Activated CD8-positive, alpha-beta memory T cell treated with anti-CD3 and anti-CD28 coated beads for 1 hour (primary cell): ENCODE measurements at places on chromosomes 1 and 21.

DNA sequence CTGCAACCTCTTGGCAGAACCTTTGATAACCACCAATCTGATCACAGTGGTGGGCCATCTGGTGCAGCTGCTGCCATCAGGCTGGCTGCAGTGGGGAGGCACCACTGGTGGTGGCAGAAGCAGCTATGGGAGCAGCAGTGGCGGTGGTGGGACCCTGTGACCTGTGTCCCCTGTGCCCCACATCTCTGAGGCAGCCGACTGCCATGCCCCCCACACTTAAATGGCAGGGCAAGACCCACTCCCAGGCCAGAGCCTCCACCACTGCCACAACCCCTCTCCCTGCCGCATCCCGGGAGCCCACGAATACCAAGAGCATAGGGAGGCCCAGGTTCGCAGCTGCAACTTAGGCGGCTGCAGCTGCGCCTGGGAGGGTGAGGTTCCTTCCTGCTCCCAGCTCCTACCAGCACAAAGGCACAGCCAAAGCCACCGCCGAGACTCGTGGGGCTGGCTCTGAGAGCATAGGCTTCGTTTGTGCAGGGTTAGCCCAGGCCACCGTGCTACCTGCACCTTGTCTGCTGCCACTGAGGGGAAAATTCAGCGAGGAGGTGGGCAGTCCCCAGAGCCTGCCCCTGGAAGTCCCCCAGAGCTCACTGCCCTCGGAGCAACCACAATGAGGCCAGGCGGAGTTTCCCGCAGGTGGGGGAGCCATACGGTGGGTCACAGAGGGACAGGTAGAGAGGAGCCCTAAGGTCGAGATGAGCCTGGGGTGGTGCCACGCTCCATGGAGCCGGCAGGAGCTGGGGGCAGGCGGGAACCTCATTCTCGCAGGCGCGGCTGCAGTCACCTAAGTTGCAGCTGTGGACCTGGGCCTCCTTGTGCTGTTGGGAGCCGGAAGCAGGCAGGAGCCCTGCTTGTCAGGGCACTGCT is 518.7 kb downstream of the RWDD3 start:
- no peak for DNase-seq

DNA sequence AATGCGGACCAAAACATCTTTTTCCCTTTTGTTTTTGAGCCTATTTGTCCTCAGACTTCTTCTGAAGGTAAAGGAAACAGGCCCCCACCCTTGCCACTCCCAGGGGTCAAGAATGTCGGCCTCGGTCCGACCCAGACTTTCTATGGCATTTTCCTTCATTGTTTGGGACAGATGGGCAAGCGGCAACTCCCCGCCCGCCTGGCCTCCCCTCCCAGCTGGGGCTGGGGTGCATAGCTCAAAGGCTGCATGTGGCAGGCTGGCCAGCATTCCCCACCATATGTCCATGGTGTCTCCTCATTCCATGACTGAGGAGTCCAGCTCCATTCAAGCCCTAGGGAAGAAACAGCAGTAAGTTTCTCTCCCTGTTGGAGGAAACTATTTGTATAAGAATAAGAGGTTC is 29.4 kb upstream of the TSPEAR start:
- DNase-seq, result no peak

DNA sequence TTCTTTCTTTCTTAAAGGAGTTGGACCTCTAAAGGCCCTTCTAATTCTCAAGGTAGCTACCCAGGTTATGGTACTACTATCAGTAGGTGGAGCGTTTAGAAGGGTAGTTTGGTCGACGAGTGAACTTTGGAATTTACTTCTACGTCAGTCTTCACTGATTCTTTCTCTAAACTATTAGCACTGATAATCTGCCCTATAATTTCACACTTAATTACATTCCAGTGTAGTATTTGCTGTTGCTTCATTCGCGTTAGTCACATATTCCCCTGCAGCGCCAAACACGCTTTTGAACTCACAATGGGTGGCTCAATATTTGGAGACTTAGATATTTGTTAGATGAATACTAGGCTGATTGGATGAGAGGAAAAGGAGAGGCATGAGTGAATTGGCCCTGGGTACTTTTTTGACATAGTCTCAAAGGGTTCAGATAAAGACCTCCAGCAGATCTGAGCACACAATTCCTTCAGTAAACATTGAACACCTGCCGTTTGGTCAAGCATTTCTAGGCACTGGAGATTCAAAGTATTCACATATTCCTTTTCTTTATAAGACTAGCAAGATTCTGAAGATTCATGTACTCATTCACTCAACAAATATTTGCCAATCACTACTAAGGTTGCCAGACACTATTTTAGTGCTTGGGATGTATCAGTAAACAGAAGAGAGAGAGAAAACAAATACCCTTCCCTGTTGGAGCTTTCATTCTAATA is 929 bp upstream of the FOXJ3 start:
- DNase-seq, result no peak

DNA sequence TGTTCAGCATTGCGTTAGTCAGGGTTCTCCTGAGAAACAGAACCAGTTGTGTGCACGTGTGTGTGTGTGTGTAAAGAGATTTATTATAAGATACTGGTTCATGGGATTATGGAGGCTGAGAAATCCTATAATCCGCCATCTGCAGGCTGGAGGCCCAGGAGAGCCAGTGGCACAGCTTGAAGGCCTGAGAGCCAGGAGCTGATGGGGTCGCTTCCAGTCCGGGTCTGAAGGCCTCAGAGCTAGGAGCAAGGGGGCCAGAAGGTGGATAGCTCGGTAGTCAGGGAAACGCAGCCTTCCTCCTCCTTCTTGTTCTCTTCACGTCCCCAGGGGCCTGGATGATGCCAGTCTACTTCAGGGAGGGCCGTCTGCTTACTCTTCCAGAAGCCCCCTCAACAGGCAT is 37.7 kb downstream of the FAAP20 start:
- no peak for DNase-seq

DNA sequence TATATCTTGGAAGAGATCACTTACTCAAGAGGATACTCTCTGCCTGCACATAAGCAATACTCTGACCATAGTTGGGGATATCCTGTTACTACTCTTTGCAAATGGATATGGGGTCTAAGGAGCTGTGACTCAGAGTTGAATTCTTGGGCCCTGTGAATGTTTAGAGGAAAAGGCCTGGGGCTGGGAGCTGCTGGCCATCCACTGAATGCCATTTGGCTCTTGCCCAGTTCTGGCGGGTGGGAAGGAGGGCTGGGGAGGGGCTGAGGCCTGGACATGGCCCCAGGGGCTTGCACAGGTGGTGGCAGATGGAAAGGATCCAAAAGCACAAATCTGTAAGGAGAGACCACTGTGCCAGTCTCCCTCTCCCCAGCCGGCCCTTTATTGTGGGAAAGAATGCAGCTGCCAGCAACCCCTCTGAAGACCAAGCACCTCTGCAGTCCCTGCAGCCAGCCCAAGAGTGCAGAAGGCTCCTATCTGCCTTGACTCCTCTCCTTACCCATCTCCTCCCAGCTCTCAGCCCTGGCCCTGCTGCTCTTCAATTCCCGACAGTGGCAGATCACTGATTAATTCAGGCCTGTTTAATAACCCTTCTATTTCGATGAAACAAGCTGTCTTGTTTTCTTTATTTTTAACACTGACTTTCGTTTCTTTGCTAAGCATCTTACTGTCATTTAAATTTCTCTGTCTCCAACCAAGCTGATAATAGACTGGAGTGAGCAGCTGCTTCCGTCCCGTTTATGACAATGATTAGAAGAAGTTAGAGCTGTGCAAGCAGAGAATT is 12.1 kb downstream of the PLXNA2 start:
- no peak for DNase-seq

GRCh38 chr1:109763646-109764415 is at the start of gene EPS8L3:
TSS of gene EPS8L3 (minus strand) at chr1:109763923. CDS start at chr1:109761749, 2,174 bp downstream.
- DNase-seq, result no peak

DNA sequence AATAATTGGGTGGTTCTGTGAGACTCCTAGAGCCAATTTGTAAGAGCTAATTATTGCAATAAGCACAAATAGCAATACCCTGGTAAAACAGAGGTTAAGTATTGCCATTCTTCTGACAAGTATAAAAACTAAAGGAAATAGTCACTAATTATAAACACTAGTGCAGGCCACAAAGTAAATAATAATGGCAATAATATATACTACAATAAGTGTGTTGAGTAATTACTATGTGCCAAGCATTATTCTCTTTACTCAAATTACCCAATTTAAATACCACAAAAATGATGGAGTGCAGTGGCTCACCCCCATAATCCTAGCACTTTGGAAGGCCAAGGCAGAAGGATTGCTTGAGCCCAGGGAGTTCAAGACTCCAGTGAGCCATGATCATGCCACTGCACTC is 15.3 kb downstream of the ZMYM6 start:
- DNase-seq, result no peak

DNA sequence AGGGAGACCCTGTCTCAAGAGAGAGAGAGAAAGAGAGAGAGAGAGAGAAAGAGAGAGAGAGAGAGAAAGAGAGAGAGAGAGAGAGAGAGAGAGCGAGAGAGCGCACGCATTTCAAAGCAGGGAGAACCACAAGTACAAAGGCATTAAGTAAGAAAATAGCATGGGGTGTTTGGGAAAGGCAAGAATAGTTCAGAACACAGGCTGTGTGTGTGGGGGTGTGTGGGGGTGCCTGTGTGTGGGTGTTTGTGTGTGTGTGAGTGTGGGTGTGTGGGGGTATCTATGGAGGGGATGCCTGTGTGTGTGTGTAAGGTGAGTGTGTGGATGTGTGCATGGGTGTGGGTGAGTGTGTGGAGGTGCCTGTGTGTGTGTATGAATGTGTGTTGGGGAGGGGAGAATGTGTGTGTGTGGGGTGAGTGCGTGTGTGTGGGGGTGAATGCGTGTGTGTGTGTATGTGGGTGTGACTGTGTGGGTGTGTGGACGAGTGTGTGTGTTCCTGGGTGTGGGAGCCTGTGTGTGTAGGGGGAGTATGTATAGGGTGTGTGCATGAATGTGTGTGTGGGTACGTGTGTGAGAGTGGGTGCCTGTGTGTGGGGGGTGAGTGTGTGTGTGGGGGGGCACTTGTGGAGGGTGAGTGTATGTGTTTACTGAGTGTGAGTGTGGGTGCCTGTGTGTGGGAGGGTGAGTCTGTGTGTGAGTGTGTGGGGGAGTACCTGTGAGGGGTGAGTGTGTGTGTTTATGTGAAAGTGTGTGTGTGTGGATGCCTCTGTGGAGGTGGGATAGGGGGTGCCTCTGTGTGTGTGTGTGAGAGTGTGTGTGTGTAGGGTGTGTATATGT is 19.1 kb upstream of the HDAC1 start:
- DNase-seq, result no peak

DNA sequence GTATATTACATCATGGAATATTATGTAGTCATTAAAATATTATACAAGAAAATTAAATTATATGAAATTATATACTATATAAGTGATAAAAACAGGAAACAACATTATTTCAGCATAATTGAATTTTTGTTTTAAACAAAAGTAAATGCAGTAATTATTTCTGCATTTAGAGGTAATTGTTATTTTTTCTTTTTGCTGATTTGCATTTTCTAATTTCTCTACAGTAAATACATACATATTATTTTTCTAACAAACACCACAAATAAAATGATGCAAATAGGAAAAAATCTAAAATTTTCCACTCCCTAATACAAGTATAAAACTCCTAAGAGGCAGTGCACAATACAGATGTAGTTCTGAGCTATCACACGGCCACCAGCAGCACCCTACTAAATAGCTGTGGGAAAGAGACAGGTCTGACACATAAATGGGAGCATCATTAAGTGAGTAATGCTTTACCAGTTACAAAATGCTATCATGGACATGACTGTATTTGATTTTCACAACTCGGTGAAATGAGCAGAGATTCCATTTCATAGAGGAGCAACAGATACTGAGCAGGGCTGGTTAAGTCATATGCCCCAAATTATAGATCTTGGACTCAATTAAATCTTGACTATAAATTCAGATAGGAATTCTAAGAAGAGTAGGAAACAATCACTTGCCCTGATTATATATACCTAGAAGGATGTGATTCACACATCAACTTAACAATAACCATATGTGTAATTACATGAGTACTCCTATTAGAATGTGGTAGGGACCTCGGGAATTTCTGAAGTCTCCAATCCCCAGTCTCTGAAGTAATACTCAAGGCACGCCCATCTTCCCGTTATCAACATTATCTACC is 49.0 kb downstream of the NRIP1 start:
- no peak for DNase-seq

DNA sequence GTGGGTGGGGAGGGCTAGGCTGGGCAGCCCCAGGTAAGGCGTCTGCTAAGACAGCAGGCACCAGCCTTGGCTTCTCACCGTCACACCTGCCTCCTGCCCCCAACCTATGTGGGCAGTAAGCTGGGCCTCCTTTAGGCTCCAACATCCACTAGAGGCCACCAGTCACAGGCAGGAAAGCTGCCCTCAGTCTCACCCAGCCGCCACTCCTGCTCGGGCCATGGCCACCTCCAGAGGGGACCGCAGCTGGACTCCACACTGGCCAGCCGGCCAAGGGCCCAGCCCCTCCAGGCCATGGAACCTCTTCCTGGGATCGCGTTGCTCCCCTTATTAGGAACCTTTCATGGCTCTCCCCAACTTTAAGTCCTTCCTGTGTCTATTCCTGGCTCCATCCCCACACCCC is 74.5 kb downstream of the MRPL37 start:
- DNase-seq, result no peak

DNA sequence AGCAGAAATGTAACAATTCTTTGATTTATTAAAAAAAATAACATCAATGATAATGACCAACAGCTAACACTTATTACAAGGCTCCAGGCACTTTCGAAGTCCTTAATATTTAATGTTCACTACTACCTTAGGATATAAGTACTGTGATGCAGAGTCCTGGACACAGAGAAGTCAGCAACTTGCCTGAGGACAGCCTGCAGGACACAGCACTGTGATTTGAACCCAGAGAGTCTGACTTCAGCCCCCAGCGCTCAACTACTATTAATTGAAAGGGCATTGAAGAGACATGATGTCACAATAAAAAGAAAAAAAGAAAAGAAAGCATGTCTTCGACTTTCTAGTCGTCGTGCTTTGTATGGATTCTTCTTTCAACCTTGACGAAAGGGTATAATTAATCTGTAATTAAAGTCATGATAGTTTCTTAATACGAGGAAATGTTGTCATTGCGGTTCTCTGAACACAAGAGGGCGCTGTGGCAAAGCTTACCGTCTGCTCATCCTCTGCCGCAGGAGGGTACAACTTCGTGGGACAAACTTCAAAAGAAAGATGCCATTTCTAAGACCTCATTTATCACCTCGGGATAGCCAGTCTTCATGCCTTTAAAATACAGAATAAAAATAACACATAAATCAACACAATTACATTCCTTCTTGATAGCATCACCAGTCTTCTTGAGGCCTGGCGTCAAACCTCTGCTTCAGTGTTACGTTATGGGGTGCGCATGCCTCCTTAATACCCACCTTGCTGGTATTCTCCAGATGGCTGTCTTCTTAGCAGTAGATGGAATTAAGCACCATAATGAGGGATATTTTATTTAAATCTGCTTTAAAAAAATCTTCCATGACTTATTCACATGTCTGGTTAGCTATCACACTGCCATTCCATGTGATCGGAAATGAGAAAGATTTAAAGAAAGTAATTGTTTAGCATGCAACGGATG is 240.1 kb downstream of the DISC1 start:
- DNase-seq, result peak; percentile 33
